Glomerular endothelial cell (primary cell): ENCODE measurements at places on chromosomes 3 and 15. TPM values are rescaled to one million over a fixed set of nuclear protein-coding genes. Genes with fewer than 3 reads are reported as not detected.

- DNase-seq, result no peak
Measured at GRCh38 chr15:42731461-42731860, 5.5 kb downstream of the CDAN1 start.

DNA sequence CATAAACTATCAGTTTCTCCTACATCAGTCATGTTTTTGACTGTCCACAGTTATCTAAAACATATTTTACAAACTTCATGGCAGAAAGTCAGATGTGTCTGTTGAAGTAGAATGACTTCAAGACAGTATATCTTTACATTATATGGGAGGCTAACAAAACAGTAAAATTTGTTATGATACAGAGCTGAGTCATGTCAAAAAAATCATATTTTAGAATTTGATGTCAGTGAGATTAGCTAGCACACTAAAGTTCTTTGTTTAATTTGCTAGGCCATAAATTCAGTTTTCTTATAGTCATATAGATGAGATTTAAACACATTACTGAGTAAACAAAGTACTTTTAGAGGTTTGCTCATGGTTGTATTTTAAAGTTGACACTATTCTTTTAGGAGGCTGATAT lies 80.3 kb upstream of the IGSF10 start:
- DNase-seq, result no peak

- DNase-seq, result peak; percentile 12
Measured at GRCh38 chr3:62201438-62202035, 171.8 kb downstream of the FEZF2 start.

DNA sequence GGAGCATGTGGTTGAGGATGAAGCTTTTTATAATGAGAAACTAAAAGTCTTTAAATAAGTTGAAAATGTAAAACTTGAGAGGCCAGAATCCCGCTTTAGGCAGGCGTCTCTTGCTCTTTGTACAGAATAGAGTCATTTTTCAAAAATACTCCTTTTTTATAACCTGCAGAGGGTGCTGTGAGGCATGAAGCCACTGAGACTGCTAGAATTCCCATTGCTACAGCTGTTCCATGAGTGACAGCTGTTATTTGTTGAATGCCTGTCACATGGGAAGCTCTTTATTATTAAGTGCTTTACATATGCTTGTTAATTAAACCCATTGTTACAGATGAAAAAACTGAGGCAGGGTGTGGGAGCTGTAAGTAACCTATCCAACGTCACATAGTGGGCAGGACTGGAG lies 18.5 kb downstream of the MINAR1 start:
- no peak for DNase-seq

GRCh38 chr3:124791639-124792151 lies 61.4 kb downstream of the UMPS start:
- no peak for DNase-seq

GRCh38 chr3:36483709-36484108 lies 103.4 kb downstream of the STAC start:
- DNase-seq, result no peak

DNA sequence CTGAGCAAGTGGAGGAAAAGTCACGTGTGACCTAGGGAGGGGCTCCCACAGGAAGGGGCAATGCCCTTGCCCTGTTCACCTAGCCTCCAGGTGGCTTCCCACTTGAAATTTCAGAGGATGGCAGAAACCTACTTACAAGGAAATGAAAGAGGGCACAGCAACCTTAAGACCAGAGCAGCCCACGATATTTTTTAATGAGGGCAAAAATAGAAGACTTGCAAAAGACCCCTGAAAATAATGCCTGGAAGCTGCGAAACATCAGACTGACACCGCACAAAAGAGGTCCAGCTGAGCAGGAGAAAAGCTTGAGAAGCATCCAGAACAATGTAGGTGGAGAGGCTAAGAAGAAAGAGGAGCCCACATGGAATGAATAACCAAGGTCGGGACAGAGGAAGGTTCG lies 66.1 kb downstream of the KLF15 start:
- no peak for DNase-seq

DNA sequence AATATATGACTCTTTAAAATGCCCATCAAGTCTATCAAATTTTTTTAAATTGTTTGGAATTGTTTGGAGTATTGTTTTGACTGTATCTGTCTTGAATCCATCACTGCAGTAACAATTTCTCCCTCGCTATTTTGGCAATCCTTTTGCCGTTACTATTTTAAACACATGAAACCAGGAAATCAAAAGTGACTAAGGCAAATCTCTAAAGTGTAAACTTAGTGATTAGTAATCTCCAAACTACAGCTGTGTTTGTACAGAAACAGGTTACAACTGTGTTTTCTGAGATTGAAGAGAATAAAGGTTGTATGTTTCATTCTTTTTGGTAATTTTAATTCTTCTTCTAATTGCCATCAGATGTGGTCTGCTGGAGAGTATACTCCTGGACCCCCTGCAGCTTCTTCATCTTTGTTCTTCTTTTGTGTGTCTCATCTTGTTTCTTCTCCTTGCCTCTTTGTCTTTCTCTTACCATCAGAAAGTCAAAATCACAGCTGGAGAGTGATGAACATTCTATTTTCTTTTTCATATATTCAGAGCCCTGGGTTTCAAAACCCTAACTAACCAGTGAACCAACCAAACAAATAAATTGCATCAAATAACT lies 465.4 kb downstream of the RBMS3 start:
- no peak for DNase-seq

DNA sequence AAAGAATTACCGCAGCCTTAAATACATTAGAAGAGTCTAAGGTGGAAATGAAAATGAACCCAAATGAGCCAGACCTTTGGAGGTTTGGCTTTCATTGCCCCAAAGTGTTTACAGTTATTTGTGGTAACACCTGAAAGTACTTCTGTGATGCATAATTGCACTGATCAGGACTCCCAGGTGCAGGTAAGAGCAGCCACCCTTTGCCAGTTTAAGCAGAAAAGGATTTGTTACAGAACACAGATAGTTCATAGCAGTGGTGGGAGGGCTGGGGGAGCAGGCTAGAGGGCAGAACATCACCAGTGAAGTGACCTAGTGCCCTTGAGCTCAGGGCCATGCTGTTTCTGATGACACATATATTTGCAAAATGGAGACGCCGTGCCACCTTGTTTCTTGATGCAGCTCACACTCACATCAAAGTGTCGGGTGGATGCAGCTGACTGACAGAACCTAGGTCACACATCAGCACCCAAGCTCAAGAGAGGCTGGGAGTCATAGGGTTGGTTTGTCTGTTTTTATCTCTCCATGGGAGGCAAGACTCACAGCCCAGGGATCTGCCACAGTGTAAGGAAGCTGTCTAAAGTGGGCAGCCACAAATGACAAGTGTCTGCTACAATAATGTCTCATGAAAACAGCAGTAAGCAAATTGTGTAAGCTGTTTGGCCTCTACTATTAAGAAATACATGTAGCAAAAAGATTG lies 49.1 kb downstream of the NEK11 start:
- DNase-seq, result no peak

DNA sequence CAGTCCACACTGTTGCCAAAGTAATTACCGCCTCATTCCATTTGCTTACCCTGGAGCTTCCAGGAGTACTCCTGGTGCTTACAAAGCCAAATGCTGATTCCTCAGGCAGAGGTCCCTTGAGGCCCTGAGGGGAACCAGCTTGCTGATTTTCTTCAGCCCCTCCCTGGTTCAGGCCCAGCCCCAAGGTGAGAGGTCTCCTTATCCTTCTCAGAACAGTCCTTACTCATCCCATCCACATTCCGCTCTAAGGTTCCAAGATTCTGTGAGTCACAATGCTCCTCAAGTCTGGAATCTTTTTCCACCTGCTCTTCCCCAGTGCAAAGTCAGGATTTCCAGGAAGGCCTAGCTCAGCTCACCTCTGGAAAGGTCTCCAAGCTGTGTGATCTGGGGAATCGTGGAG lies 1.8 kb upstream of the ATP10A start:
- DNase-seq, result no peak

- DNase-seq, result no peak
Measured at GRCh38 chr15:60386615-60387014, 11.2 kb downstream of the ANXA2 start.

DNA sequence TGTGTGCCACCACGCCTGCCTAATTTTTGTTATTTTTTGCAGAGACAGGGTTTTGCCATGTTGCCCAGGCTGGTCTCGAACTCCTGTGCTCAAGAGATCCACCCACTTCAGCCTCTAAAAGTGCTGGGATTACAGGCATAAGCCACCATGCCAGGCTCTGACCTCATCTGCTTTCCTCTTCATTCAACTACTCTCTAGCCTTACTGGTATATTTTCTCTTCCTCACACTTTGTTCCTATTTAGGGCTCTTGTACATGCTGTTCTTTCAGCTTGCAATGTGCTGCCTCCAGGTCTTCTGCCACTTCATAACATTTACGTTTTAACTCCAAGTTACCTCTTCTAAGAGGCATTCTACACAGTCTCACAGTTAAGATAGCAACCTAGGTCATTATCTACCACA lies 34.9 kb downstream of the PIK3CB start:
- DNase-seq, result no peak

DNA sequence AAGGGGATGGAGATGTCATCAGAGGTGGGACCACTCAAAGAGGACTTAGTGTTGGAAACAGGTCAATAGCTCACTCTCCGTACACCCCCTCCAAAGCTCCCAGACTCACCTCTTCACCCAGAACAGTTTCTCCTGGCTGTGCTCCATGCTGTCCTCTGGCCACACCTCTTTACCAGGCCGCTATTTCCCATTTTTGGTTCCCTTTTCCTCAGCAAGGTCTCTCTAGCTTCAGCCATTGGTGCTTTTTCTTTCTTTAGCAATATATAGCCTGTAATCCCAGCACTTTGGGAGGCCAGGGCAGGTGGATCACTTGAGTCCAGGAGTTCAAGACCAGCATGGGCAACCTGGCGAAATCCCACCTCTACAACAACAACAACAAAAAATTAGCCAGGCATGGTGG lies 123.6 kb upstream of the SMAD3 start:
- no peak for DNase-seq

DNA sequence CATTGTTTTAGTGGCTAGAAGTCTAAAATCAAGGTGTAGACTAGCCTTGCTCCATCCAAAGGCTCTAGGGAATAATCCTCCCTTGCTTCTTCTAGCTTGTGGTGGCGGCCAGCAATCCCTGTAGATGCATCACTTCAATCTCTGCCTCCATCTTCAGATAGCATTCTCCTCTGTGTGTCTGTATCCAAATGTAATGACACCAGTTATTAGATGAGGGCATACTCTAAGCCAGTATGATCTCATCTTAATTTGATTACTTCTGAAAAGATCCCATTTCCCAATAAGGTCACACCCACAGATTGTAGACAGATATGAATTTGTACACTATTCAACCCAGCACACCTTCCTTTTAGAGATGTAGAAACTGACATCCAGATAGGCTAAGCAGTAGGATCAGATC lies 334.5 kb upstream of the KCNMB2 start:
- DNase-seq, result no peak

DNA sequence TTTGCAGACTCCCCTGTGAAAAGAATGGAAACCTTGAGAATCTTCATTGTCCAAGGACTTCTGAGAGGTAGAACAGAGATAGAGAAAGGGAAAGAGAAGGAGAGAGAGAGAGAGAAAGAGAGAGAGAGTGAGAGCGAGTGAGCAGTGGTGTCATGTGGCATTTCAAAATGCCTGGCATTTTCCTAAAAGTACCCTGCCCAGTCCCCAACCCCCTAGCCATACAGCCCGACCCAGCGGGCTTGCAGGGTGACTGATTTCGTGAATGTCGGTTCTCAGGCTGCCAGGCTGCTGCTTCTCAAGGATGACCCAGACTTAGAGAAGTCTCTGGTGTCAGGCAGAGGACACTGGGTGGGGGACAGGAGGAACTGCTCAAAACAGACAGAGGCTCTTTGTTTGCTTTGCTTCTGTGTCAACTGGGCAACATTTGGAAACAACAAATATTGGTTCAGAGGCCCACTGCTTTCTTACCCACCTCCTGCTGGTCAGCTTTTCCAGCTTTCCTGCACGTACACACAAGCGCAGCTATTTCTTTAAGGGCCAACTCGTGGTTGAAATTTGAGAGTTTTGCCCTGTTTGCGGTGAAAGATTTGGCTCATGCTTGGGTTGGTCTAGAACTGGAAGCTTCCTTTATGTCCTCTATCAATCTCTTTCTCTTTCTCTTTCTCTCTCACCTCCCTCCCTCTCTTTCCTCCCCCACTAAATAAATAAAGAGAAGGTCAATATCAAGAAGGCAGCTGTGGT lies 3.7 kb upstream of the TF start:
- no peak for DNase-seq

- no peak for DNase-seq
Measured at GRCh38 chr15:77695548-77695947, 62.8 kb upstream of the LINGO1 start.

GRCh38 chr3:43885908-43886618 lies 195.3 kb downstream of the ABHD5 start:
- no peak for DNase-seq

The UBAP1L gene
- 0.53 and 1.6 TPM in 2 replicates for total RNA-seq

The ITIH3 gene
- not detected in 2 replicates for total RNA-seq

The OXTR gene
- 1.1 and 4.8 TPM in 2 replicates for total RNA-seq

The LHFPL4 gene
- total RNA-seq, result not detected in 2 replicates
